Right renal pelvis (tissue), 4 donors: ENCODE measurements at places on chromosomes 2 and 18. TPM values are rescaled to one million over a fixed set of nuclear protein-coding genes. Genes with fewer than 3 reads are reported as not detected.

GRCh38 chr2:147614471-147614870 is 230.4 kb upstream of the ACVR2A start:
- no peak for DNase-seq

SPATA3 gene
- polyA plus RNA-seq: not detected

AGAP1 gene
- polyA plus RNA-seq: 20.2 TPM

- no peak for DNase-seq
Measured at GRCh38 chr2:54092940-54093339, 22.5 kb upstream of the ACYP2 start.

DNA sequence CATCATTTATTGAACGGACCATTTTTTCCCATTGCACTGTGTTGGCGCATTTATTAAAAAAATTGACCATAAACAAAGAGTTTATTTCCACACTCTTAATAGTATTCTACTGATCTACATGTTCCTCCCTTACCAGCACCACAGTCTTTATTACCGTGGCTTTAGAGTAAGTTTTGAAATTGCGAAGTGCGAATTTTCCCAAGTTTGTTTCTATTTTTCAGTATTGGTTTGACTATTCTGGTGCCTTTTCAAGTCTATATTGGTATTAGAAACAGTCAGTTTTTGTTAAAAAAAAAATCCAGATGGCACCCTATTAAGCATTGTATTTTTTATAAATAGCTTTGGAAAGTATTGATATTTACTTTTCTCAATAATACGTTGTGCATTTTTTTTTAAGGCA is 795.1 kb upstream of the HS6ST1 start:
- no peak for DNase-seq

GRCh38 chr2:69122271-69122670 is 109.3 kb downstream of the ANTXR1 start:
- DNase-seq: no peak

DNA sequence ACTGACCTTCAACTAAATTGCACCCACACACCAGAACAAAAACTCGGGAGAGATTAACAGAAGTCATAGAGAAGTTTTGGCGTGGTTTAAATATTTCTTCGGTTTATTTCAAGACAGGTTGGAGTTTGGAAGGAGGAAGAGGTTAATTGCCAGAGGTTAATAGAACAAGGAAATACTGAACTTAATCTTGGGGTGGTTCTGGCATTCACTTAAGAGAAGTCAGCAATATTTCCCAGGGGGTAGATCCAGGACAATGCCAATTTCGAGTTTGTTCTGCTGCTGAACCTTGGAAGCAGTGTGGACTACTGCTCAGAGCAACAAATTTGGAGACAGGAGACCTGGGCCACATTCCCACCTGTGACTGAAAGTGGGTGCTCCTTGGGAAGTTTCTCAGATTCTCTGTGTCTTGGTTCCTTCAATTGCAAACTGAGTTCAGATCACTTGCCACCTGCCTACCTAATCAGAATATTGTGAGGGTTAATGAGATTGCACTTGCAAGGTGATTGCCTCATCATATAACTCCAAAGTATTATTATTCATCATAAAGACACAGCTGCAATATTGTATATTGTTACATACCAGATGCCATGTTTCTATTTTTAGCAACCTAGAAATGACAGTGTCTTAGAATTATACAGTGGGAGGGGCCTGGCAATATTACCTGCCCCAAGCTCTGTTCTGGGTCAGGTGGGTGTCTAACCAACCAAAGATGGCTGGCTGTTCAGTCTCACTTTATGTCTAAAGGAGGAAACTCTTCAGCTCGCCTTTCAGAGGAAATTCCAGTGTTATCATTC is 217.4 kb downstream of the CDCA7 start:
- no peak for DNase-seq

GRCh38 chr2:107663632-107664031 is 163.1 kb upstream of the RGPD4 start:
- DNase-seq: no peak

DNA sequence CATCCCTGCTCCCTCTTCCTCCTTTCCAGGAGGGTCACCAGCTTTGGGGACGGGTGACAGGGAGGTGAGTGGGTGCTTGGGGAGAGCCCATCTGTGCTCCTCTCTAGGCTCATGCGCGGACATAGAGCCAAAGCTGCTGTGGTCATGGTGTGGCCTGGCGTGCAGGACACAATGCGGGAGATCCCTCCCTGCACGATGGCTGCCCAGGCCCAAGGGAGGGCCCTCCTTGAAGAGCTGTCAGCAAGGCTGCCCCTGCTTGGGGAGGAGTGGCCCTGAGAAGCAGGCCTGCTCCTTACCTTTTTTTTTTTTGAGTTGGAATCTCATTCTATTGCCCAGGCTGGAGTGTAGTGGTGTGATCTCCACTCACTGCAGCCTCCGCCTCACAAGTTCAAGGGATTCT is 111.4 kb downstream of the DYSF start:
- DNase-seq: no peak

DNA sequence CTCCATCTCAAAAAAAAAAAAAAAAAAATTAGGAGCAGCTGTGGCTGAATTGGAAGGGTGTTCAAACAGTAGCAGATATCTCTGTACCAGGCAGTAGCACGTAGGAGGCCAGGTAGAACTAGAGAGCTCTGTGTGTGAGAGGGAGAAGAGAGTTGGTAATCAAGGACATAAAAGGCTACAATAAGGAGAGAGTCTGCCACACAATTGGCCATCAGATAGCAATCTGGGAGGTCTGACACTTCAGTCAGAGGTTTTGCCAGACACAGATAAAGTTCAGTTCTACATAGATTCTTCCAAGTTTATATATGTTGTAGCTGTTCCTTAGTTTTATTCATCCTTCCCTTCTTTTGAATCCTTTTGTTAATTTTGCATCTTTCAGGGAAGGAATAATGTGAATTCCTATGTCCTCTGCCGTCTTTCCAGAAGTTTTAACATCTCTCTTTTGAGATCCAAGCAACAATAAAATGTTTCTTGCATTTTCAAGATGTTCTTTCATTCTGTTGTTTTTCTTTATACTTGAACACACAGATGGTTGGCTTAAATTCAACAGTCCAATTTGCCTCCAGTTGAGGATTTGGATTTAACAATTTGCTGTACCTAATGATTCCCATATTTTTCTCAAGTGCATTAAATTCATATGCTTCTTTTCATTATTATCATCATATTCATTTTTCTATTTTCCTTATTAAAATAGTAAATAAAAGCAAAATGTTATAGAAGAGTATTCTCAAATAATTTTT is 600.3 kb upstream of the GCFC2 start:
- DNase-seq: no peak

GRCh38 chr2:98935777-98936352 is at the start of gene CRACDL:
Gene CRACDL (minus strand): TSS chr2:98936225. CDS start chr2:98846800, 89,425 bp downstream.
- no peak for DNase-seq

DNA sequence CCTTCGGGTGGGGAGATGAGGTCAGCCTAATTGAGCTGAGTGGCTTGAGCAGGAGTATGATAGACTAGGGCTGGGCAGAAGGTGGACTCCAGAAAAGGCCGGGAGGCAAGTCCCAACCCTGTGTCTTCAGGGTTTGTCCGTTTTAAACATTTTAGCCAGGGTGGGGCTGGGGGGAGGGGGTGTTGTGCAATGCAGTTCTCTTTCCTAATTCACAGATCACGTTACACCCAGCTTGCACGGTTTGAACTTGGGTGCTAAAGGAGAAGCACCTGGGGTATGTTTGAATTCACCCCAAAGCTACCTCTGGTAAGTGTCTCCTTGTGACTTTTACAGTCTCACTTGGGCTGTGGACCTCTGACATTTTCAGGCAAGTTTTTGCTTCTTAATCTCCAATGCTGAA is 233.3 kb downstream of the AGAP1 start:
- no peak for DNase-seq

KCNS3 gene
- 6.6 TPM for polyA plus RNA-seq
